ENCODE measurements at places on chromosomes 2 and 18.

DNA sequence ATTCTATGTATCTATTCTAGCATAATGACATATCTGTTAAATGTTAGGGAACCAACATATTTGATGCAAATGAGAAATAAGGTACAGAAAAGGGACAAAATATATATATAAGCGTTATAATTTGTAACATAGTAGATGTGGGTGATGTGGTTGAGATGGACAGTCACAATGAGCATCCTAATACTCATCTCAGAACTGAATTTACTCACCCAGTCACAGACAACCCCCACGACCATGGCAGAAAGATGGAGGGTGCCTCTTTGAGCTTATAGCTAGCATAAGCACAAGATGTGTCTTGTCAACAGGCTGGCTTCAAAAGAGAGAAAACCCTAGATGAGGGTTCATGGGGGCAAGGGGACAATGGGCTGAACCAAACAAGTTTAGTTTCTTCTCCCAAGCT is 9.1 kb upstream of the DSG3 start:
- no peak for DNase-seq

DNA sequence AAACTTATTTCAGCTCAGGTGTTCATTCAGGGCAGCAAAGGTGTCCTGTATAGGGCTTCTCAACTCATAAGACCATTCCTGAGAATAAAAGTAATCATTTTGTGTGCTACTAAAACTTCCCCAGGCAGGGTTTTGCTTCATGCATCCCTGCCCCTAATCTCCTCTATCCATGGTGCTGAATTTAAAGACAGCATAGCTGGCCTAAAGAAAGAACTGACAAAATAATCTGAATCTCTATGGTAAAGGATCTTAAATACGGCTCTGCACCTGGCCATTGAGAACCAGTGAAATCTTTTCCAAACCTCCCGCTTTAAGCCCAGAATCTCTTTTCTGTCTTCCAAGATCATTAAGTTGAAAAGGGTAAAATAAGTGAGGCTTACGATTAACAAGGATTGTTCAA is 292.1 kb upstream of the KLHL29 start:
- DNase-seq = no peak

- DNase-seq = no peak
These were observed 1235.7 kb downstream of the DPP10 start for GRCh38 chr2:115678129-115678528.

DNA sequence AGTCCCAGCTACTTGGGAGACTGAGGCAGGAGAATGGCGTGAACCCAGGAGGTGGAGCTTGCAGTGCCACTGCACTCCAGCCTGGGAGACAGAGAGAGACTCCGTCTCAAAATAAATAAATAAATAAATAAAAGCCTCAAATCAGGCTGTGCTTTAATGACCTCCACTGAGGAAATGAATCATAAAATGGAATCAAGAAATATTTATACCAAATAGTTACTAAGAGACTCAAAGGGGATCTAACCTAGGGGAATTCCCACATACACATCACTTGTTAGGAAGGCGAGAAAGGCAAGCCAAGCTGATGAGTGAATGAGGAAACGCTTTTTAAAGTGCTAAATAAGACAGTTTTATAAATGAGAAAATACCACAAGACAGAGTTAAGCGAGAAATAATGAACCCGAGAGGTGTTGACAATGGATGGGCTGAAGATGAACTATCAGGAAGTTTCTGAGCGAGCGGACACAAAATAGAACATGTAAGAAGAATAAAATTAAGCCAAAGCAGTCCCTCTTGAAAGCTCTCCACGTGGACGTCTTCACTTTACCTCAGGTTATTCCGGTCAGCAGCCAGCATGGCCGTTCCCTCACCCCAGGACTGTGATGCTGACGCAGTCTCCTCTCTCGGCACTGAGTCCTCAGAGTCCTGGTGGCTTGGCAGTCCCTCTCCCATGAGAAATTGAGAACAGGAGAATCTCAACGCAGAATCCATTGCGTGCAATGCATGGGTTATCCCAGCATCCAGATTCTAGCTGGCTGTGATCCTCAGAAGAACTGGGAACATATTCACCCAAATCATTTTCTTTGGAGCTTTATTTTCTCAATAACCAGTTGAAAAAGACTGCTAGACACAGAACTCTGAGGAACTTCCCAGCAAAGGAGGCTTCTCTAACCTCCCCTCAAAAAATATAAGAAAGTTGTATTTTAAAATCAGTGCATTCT is 22.3 kb downstream of the PXDN start:
- no peak for DNase-seq

DNA sequence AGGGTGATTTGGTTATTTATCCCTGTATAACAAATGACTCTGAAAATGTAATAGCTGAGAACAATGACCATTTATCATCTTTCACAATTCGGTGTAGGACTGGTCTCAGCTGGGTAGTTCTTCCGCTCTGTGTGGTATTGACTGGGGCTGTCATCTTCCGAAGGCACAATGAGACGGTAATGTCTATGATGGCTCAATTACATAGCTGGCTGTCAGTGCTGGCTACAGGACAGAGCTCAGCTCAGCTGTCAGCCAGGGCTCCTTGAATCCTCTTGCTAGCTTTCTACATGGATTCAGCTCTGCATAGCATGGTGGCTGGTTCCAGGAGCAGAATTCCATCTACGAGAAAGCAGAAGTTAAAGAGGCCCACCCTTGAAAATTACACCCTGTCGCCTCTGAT is 483.8 kb downstream of the TDRD15 start:
- DNase-seq = no peak

DNA sequence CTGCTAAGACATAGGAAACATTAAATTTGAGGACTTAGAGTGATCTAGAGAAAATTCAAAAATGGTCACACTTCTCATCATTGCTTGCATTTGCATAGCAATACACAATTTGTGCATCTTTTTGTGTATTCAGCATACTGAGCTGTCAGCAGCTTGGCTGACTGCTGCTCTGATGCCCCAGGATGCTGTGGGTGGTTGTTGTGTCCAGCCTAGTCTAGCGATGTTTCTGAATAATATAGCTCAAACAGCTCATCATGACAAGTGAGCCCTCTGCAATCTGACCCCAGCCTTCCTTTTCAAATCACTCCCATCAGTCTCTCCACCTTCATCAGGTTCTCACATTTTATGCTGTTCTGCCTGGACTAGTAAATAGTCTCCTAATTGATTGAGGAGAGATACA is 483.7 kb upstream of the SPHKAP start:
- no peak for DNase-seq

GRCh38 chr2:96940980-96941775 is 45.2 kb downstream of the FAM178B start:
- no peak for DNase-seq

- no peak for DNase-seq
These were observed 61.5 kb downstream of the VRK2 start for GRCh38 chr2:58107803-58108710.

DNA sequence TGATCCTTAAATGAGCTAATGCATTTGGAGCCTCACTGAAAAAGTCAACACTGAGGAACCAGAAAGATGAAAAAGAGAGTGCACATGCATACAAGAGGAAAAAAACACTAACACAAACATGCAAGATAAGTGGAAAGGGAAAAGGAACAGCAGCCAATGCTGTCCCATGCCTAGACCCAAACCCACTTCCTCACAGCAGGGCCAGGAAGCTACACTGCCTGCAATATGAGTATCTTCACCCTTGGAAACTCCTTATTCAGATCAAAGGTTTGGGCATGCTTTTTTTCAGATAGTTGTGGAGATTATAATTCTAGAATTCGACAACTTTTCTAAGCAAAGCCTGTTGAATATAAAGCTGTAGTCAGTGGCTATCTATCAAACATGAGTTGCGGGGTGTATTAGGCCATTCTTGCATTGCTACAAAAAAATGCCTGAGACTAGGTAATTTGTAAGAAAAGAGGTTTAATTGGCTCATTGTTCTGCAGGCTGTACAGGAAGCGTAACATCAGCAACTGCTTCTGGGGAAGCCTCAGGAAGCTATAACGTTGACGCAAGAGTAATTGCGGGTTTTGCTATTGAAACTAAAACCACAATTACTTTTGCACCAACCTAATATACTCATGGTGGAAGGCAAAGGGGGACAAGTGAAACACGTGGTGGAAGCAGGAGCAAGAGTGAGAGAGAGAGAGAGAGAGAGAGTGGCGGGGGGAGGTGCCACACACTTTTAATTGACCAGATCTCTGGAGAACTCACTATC is 138.2 kb downstream of the MBD2 start:
- DNase-seq = no peak

DNA sequence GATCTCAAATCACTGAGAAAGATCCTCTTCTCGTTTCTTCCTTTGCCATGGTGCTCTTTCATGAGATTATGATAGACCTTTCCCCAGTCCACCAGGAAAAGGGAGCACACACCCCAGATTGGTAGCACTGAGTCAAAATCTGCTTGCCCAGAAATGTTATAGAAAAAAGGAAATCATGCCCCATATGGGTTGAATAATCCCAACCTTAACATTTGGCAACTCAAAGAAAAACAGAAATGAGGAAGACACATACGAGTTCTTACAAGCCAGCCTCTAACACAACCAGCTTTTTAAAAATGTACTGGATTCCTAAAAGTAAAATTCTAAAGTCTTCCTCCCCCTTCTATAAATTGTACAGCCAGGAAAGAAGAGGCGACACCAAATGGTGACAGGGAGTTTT is 103.0 kb downstream of the ANKRD44 start:
- DNase-seq = no peak

- no peak for DNase-seq
These were observed 709 bp downstream of the UGP2 start for GRCh38 chr2:63842149-63843061.

GRCh38 chr2:95382192-95382591 is 20.3 kb upstream of the FAHD2A start:
- DNase-seq = no peak

DNA sequence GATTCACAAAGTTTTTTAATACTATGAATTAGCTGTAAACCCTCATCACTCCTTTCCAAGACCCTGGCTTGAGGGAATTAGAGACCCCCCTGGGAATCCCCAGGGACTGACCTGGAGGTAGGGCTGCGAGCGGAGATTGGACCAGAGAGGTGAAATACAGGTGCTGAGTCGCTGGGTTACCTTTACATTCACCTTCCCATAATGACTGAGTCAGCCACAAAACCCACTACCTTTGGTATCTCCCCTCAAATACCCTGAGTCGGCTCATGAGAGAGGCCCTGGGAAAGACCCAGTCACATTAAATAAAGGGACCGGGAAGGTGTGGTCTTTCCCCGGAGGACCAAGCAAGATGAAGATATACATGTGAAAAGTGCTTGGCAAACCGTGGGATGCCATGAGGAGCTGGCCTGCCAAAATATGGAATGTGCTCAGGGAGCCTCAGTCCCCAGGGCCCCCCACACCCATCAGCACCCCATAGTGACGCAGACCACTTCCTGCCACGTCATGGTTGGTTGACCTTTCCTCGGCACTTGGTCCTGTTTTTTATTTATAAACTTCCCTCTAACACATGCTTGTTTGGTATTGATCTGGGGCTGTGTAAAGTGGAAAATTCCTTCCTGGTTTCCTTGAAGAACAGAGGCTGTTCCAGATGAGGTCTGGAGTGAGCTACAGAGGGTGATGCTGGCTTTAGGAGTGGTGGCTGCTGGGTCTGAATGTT is 51.4 kb downstream of the IL1RL2 start:
- no peak for DNase-seq

DNA sequence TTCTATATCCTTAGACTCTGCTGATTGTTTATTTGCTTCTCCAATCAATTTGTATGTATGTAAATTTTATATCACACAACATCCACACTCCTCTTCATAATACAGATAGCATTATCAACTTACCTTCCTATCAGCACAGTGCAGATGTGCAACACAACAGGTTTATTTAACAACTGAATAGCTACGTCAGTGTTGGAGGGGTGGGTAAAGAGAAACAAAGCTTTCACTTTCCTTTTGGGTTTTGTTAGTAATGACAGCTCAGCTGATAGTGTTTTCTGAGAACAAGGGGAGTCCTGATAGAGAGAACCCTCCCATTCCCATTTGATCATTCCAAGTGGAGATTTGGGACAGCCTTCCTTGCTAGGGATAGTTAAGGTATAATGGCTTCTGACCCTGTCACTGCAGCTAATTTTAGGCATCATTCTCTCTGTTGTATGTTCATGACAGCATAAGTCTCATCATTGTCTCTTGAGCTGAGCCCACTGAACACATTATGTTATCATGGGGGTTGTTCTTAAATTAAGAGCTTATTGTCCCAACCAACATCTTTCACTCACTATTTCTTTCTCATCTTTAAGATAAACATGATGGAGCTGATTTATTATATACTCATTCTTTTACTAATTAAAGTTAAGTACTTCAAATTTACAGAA is 227.7 kb downstream of the GPD2 start:
- DNase-seq = no peak

GRCh38 chr2:116924509-116924908 is 890.0 kb upstream of the DDX18 start:
- no peak for DNase-seq

GRCh38 chr2:62564380-62565137 is 58.6 kb upstream of the TMEM17 start:
- DNase-seq = no peak

- DNase-seq = no peak
These were observed 103.6 kb downstream of the DOCK10 start for GRCh38 chr2:224938651-224939182.

DNA sequence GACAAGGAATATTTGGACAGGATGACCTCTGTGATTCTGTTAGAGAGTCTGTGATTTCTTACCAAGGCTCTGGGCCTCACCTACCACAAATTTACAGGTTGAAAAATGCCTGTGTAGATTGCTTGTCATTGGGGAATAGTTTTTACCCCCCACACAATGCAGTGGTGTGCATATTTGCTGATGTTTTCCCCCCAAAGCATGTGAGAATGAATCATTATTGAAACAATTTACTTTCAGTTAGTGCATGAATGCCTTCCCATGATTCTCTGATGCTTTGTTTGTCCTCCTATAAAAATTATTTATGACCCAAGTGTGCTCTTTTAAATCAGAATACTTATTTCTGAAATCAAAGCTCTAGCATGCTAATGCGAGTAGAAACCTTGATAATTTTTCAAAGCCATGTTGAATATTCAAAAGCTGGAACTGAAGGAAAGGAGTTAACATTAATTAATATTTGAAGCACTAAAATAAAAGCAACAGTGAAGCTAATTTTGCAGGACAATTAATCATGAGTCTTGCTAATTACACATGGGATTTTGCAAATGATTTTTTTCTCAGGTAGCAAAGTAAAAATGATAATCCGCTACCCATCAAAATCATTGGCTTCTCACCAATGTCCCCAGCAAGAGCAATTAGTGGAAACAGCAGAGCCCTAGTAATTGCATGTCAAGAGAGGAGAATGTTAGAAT is 361.2 kb upstream of the HNRNPA3 start:
- no peak for DNase-seq

- DNase-seq = no peak
These were observed 1.4 kb downstream of the FAM117B start for GRCh38 chr2:202636213-202636513.

DNA sequence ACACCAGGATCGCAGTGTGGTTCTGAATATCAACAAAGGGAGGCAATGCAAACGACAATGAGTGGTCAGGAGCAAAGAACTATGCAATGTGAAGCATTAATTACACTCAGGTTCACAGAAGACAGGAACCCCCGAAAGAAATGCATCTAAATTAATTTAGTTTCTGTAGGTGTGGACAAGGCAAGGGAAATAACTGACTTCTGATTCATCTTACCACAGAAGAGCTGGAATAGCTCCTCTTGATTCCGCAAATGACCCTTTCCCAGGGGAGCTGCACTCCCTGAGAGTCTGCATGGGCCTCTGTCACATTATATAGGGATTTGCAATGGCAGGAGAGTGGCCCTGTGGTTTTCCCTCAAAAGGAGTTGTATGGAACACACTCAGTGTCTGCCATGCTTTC is 263.9 kb upstream of the APCDD1 start:
- DNase-seq = no peak
